Activated naive CD8-positive, alpha-beta T cell treated with anti-CD3 and anti-CD28 coated beads, Interleukin-2, amount 50 U/mL, for 16 hours (primary cell): ENCODE measurements at places on chromosomes 6 and 20.

DNA sequence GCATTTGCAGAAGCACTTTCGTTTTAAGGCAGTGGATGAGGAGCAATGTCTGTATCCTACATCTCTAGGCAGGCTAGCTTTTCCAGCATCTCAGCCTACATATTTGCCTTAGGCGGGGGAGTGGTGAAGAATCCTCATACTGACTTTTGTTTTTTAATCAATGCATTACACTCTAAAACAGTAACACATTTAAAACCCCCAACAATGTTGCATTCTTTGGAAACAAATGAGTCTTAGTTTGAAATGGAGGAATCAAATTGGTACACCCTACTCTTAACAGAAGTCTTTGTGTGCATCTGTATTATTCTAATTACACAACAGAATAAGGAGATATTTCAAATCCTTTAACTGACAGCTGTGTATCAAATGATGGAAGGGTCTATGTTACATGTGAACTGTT, 9.0 kb downstream of the NKAIN2 start:
- no peak for DNase-seq

DNA sequence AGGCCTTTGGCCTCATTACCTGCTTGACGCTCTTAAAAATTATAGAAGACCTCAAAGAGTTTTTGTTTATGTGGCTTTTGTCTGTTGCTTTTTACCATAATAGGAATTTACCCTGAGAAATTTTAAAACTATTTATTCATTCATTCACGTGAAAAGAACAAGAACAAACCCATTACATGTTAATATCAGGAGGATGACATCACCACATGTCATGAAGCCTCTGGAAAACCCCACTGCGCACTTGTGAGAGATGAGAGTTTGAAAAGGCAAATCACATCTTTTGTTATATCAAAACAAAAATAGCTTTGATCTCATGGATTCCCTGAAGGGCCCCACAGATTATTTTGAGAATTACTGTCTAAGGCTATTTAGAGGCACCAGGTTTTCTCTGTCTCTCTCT, 61.3 kb upstream of the EYA2 start:
- DNase-seq = no peak

DNA sequence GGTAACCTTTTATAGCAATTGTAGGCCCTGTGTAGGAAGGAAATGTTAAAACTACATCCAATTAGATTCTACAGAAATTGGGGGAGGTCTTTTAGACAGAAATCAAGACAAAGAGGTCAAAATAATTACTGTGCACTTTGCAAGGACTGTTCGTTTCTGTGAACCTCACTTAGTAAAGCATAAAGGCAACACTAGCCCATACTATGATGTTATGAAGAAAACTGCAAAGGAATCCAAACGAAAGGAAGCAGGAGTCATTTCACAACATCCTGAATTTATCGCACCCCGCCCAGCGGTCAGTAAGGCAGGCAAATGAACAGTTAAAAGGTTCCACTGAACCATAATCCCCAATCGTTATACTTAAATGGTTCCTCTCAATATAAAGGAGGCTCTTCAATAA, 429.5 kb upstream of the ARID1B start:
- DNase-seq = no peak

- no peak for DNase-seq
These were observed 19.4 kb downstream of the KCNK15 start for GRCh38 chr20:44765091-44765490.

DNA sequence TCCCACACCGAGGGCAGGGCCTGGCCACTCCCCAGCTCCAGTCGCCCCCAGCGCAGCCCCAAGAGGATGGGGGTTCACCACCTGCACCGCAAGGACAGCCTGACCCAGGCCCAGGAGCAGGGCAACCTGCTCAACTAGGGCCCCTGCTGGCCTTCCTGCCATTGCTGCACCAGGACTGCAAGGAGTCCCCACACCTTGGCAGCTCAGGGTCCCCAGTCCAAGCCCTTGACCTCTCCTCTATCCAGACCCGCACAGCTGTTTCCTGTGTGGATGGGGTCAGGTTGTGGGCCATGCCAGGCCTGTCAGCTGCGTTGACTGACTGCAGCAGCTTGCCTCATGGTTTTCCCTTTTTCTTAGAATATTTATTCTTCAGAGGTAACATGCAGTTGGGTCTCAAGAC, 4.4 kb downstream of the LRRC73 start:
- DNase-seq = no peak

- DNase-seq = no peak
These were observed 99.5 kb upstream of the SUPT3H start for GRCh38 chr6:45477278-45477677.

- no peak for DNase-seq
These were observed 155.4 kb upstream of the BMP2 start for GRCh38 chr20:6611911-6612605.

DNA sequence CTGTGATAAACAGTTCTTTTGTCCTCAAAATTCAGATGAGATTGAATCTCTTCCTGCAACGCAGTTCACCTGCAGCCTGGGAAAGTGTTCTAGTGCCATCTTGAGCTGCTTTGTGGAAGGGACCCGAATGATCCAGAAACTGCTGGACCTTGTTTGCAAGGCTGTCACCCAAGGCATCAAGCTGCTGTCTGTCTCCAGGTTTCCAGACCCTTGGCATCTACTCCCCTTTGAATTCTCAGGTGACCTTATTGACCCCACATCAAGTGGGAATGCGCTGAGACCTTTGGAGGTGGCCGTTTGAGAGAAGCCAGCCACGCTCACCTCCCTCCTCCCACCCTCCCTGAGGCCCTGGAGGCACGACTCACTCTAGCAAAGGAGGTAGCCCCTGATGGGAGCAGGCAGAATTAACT, 112.5 kb downstream of the EDN3 start:
- DNase-seq = no peak

GRCh38 chr6:70857387-70858077, 99.3 kb downstream of the B3GAT2 start:
- DNase-seq = no peak

DNA sequence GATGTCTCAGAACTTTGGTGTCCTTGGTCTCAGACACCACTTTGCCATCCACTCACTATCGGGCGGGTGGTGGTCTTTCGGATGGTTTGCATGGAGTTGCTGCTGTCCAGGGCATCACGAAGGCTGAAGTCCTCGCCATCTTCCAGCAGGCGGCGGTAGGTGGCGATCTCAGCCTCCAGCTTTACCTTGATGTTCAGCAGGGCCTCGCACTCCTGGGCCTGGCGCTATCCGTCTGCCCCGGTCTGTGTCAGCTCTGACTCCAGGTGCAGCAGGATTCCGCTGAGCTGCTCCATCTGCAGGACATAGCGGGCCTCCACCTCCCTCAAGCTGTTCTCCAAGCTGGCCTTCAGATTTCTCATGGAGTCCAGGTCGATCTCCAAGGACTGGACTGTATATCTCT, 36.0 kb downstream of the ZNF311 start:
- no peak for DNase-seq

DNA sequence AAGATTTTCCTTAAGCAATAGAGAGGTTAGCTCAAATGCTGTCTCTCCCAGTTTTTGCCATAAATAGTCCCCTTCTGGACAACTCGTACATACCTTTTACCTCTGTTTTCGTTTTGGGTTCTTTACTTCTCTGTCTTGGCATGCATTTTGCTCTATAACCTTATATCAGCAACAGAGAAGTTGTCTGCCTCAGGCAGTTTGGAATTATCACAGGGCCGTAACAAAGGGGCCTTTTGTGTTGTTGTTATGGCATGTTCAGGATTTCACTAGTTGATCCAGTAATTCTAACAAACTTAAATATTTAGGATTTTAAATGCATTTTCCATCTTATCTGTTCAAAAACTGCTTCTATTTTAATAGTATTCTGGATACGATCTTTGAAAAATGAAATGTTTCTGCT, 259.8 kb downstream of the CD109 start:
- no peak for DNase-seq

GRCh38 chr6:34684919-34685318, 11.6 kb downstream of the ILRUN start:
- no peak for DNase-seq

DNA sequence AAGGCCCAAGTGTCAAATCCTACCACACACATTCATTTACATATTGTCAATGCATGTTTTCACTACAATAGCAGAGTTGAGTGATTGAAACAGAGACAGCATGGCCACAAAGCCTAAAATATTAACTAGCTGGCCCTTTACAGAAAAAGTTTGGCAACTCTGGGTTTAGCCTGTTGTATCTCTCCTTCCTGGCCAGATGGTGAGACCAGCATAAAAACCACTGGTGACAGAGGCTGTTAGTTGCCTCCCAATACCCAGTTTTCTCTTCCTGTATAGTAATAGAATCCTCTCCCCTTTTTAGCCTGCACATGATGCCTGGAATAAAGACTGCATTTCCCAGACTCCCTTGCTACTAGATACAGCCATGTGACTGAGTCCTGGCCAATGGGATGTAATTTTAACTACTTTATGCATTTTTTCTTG, 100.0 kb upstream of the TAB2 start:
- DNase-seq = no peak

GRCh38 chr6:26571592-26572296, 25.0 kb upstream of the ABT1 start:
- no peak for DNase-seq

DNA sequence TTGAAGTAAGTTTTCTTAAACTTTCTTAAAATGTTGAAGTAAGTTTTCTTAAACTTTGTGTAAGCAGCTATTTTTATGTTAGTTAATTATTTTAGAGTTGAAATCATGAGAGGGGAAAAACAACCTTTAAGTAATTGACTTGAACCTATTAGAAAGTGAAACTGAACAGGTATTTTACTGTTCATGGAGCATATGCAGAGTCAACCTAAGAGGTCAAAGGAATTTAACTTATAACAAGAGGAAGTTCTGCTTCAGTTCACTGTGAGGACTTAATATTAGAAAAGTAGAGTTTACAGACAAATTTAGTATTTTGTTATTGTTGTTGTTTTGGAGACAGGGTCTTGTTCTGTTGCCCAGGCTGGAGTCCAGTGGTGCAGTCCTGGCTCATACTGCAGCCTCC, 38.0 kb downstream of the CDYL start:
- DNase-seq = no peak

DNA sequence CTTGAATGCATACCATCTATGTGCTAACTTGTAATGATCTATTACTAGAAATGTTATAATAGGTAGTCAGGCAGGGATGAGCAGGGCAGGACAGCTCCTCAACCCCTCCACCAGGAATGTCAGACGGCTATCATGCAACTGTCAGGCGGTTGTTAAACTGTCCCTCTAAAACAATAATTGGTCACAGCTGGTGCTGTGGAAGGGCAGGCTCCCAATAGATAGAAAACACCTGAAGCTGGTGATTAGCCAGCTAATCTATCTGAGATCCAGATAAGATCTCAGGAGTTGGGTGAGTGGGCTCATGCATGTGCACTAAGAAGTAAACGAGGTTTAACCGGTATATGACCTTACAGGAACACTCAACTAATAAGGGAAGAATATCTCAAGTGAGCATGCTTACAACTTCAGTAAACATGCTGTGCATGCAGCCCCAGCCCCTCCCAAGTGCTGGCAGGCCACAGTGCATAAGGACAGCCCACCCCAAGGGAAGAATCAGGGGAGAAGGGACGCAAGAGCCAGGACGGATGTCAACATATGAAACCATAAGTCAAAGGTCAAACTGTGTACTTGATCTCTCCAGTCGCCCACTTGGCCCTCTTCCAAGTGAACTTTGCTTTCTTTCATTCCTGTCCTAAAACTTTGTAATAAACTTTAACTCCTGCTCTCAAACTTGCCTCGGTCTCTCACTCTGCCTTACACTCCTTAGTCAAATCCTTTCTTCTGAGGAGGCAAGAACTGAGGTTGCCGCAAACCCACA, 566.2 kb upstream of the NRSN1 start:
- no peak for DNase-seq

DNA sequence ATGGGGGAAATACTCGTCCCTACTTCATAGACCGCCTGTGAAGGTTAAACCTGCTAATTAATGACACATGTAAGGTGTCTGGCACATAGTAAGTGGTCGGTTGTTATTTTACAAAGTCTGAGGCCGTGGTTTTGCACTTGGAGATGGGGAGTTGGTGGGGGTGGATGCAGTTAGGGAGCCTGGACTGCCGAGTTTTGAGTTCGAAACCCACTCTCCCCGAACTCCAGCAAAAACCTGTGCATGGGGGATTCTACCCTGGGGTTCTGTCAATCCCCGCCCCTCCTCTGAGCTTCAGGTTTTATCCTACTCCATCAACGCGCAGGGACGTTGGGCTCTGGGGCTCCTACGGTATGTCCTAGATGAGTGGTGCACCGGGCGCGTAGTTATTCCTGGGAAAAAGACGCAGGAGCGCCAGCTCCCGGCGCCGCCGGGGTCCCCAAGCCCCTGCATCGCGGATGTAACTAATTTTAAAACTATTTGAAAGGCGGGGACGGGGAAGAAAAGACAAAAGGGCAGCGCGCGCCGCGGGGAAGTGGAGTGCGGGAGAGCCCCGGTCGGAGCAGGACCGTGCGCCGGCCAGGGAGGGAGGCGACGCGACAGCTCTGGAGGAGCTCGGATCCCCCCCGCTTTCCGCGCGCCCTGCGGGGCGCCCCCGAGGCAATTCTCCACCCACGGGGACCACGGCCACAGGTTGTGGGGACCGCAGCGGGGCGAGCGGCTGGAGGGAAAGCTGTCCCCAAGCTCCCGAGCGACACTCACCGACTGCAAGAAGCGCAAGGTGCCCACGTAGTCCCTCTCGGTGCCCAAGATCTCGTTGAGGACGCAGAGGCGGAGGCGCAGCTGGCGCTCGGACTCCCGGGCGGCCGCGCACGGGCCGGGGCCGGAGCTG, 672 bp downstream of the PREX1 start:
- DNase-seq = no peak

GRCh38 chr20:20413810-20414281, 45.9 kb downstream of the INSM1 start:
- no peak for DNase-seq
